ENCODE measurements at places on chromosomes 6 and 20. TPM values are rescaled to one million over a fixed set of nuclear protein-coding genes. Genes with fewer than 3 reads are reported as not detected.

GRCh38 chr20:1210501-1210900, 7.2 kb downstream of the C20orf202 start:
- DNase-seq, result no peak

DNA sequence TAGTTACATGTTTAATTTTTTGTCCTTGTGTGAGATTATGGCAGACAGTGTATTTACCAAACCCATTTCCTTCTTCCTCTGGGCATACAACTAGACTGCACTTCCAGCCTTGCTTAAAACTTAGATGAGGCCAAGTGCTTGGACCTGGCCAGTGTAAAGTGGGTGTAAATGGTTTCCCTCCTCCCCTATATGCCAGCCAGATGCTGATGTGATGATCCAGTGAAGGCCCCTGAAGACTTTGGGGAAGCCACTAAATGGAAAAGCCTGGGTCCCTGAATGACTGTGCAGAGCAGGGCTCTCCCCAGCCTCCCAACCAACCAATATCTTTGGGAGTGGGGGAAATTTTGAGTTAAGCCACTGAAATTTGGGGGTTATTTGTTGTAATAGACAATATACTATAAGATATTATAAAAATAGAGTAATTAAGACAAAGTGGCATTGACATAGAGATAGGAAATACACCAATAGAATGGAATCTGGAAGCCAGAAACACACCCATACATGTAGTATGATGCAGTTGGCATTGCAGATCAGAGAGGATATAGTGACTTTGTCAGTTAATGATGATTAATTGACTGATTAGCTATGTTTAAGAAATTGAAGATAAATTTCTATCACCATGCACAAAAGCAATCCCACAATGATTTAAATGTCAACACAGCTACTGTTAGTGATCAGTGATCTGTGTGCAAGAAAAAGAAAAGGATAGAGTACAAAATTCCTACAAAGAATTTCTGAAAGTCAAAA, 10.4 kb upstream of the SNX9 start:
- no peak for DNase-seq

DNA sequence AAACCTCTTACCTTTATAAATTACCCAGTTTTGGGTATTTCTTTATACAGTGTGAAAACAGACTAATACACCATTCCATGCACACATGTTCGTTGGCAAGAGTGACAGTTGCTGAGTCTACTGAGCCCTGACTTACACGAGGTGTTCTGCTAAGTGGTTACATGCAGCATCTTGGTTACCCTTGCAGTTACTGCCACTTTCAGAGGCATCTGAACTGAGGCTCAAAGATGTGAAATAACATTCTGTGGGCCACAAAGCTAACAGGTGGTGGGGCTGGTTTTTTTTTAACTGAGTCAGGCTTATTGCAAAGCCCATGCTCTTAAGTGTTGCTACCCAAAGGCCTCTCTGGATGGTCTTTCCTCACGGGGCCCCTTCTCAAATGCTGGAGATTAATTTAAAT, 54.4 kb upstream of the GTSF1L start:
- DNase-seq, result no peak

- DNase-seq, result no peak
Observed at GRCh38 chr20:3398681-3399252, 8.7 kb downstream of the DNAAF9 start.

DNA sequence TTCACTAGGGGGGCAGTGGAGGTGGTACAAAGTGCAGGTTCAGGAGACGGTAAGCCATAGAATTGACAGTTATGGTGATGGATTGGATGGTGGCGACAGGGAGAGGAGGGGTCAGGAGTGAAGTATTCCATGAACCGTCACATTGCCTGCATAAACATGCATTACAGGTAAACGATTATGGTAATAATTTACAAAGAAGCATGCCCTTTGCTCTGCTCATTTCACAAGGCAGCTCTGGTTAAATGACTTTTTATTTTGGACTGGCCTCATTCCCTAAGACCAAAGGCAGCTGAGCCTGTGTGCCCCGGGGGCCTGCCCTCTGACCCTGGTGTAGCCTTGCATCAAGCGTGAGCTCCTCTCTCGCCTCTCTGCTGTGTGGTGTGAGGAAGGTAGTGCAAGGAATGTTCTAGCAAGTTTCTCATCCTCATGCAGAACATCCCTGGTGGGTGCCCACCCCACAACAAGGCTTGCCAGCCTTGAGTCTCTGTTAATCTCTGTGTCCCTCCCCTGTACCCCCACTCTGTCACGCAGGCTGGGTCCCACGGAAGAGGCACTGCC, 59.0 kb downstream of the PPP1R14C start:
- DNase-seq, result no peak

- DNase-seq, result no peak
Observed at GRCh38 chr20:11406877-11407276, 510.8 kb upstream of the BTBD3 start.

DNA sequence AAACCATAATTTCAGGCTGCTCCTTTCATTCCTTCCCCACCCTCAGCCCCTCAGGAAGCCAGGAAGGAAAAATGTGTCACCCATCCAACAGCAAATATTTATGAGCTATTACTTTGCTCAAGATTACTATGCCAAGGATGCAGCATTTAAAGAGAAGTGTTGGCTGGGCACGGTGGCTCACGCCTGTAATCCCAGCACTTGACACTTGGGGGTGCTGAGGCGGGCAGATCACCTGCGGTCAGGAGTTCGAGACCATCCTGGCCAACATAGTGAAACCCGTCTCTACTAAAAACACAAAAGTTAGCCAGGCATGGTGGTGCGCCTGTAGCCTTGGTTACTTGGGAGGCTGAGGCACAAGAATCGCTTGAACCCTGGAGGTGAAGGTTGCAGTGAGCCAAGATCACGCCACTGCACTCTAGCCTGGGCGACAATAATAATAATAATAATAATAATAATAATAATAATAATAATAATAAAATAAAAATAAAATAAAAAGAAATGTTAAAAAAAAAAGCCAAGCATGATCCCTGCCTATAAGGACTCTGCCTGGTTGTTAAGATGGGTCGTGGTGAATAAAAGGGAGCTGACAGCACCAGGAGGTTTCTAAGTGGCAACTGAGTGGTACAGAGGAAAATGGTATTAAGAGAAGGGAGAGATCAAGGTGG, 20.5 kb upstream of the TIAM2 start:
- DNase-seq, result no peak

- DNase-seq, result peak; percentile 69
Observed at GRCh38 chr6:122869437-122870024, 80.5 kb downstream of the SMPDL3A start.

- DNase-seq, result no peak
Observed at GRCh38 chr6:3366596-3367413, 90.0 kb downstream of the SLC22A23 start.

DNA sequence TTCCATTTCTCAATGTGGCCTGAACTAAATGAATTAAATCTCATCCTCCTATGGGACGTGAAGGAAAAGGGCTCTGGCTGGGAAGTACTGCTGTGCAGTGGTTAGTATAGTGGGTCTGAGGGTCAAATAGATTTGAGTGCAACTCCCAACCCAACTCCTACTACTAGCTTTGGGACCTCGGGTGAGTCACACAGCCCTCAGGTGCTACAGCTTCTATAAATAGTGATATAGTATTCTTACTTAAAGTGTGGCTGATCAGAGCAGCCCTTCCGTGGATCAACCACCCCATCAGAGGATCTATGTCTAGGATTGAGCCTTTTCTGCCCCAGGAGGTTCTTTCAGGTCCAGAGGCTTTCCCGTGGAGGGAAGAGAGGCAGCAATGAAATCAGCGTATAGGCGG, 904 bp upstream of the UST start:
- DNase-seq, result no peak

GRCh38 chr6:56148488-56149186, 98.7 kb downstream of the COL21A1 start:
- DNase-seq, result no peak

DNA sequence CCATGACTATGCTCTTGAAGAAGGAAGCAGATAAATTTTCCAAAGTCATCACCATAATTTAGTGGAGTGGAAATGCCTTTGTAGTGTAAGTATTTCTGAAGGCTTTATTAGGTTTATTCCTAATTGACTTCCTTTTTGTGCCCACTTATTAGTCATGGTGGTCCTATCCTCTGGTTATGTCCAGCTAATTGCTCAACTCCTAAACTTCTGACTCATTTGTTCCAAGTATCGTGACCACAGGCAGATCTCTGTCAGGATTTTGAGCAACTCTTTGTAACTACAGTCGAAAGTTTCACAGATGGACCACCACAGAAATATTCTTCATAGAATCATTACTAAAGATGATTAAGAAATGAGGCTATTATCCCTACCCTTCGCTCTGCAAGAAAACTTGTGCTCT, 315.6 kb upstream of the PTCHD4 start:
- no peak for DNase-seq

DNA sequence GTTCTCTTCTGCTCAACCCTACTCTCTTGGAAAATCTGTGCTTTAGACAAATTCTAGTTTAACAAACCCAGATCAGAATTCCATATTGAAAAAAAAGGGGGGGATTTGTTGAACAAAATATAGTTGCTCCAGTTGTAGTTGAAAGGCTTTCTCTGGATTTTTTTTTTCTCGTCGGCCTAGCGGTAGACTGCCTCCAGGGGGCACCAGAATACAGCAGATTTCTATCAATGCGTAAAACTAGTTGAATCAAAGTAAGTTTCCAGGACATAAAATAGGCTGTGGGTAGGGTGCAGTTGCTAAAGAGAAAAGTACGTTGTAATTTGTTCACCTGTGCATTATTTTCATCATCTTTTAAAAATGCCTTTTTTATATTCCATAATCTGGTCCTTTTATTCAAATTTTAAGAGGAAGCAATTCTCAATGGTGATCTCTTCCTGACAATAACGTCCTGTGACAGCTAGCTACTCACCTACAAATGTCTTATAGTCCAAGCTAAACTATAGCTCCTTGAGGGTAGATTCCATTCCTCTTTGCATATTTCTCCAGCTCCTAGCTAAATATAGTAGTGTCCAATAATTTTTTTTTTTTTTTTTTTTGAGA, 105.4 kb downstream of the PERP start:
- peak; percentile 70 for DNase-seq

DNA sequence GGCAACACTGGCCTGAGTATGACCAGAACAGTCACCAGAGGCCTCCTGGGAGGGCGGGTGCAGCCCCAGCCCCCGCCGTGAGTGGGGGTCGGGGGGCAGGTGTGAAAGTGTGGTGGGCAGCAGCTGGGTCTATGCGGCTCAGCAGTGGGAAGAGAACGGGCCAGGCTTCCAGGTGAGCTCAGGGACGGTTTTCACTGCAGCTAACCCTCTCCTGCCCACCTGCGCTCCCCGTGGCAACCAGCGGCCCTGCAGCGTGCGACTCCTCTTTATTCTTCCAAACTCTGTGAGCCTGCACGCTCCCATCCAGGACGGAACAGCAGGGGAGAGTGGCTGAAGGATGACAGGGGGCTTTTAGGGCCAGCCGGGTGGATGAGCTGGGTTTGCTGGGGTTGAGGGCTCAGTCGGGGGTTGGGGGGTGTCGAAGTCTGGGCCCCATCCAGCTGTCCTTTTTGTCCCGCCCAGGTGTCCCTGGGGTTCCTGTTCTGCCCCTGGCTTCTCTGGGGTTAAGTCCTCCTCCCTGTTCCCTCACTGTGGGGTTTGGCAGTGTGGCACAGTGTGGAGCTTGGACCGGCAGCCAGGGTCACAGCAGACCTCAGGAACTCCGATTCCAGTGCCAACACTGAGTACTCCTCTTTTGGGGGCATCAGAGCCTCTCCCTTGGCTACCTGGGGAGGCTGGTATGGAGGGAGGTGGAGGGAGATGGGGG, 859 bp upstream of the BIRC7 start:
- DNase-seq, result peak; percentile 79

DNA sequence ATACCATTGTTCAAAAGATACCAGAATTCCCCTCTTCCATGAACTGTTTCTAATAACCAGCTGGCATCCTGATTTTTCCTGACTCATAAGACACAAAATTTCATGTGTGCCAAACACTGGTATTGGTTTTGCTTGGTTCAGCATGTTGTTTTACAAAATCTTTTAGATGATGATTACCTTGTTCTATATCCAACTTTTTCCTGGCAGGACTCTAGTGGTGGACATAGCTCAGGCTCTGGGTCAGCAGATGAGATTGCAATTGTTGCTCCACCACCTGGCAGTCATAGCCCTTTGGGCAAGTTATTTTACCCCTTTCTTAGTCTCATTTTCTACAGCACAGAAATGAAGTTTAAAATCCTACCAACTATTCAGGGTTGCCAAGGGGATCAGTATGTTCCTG, 6.2 kb downstream of the TRIM38 start:
- DNase-seq, result no peak

DNA sequence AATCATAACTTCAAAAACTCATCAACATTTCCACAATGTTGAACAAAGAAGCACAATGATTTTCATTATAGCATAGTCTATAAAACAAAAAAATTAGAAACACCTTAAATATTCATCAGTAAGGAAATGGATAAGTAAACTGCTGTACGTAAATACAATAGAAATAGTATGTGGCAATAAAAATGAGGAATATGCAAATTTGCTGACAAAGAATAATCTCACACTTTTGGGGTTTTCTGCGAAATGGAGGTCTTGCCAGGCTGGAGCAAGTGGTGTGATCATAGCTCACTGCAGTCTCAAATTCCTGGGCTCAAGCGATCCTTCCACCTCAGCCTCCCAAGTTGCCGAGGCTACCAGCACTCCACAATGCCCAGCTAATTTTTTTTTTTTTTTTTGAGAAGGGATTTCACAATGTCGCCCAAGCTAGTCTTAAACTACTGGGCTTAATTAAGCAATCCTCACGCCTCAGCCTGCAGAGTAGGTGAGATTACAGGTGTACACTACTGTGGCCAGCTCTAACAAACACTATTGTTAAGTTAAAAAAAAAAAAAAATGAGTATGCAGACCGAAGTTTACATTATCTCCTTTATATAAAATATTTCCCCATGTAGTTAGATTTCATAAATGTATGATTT, 58.8 kb upstream of the SMIM28 start:
- no peak for DNase-seq

- no peak for DNase-seq
Observed at GRCh38 chr6:165968408-165968807, 199.2 kb downstream of the TBXT start.

GRCh38 chr20:13059398-13060136, 50.8 kb downstream of the SPTLC3 start:
- DNase-seq, result no peak

- DNase-seq, result no peak
Observed at GRCh38 chr6:117928833-117929232, 21.8 kb downstream of the SLC35F1 start.

The C6orf141 gene
- 97.2 TPM for total RNA-seq

The SLC35F1 gene
- 17.7 TPM for total RNA-seq

The TCFL5 gene
- total RNA-seq, result 29.1 TPM

The SLC22A16 gene
- total RNA-seq, result not detected

The KIF13A gene
- 29.0 TPM for total RNA-seq

The SNAP25 gene
- total RNA-seq, result not detected

The RHAG gene
- not detected for total RNA-seq

The OPRL1 gene
- 3.3 TPM for total RNA-seq

The DDX27 gene
- total RNA-seq, result 29.1 TPM

The BPIFB1 gene
- total RNA-seq, result not detected

The SYCP2 gene
- total RNA-seq, result 0.88 TPM

Measured in neural progenitor cell (in vitro differentiated cells).